Stimulated activated CD8-positive, alpha-beta memory T cell treated with anti-CD3 and anti-CD28 coated beads, Interleukin-7, amount 100 ng/mL, for 48 hours (primary cell): ENCODE measurements at places on chromosomes 3 and 15.
A peak's percentile ranks its signal among the peaks of the same experiment; 100 is the strongest.

DNA sequence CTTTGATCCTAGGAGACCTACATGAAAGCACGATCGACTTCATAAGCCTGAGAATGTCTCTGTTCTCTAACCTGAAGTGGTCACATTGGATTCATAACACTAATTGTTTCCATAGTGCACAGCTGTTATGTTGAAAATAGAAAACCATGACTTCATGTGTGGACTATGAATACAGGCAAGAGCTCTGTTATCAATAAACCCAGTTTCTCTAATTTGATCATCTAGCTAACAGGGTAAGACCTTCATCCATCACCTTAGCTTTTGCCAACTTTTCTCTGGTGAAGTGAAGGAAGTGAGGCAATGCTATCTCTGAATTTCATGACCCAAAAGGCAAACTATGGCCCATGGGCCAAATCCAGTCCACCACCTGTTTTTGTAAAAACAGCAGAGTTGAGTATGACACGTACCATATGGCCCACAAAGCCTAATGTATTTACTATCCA, 27.2 kb downstream of the ABI3BP start:
- no peak for DNase-seq

DNA sequence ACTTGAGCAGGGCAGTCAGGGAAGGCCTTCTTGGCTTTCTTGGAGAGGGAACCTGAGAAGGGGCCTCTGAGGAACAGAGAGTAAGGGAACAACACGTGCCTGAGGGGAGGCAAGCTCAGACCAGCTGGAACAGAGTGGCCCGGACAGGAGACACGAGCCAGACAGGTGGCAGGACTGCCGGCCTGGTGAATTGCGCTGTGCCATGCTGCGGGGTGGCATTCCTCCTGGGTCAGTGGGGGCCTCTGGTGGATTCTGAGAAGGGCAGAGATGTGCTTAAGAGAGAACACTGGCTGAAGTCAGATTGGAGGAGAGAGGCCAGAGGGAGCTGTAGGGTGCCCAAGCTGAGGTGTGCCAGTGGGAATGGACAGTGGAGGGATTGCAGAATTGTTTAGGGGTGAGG, 4.9 kb downstream of the CHAC1 start:
- DNase-seq = no peak

DNA sequence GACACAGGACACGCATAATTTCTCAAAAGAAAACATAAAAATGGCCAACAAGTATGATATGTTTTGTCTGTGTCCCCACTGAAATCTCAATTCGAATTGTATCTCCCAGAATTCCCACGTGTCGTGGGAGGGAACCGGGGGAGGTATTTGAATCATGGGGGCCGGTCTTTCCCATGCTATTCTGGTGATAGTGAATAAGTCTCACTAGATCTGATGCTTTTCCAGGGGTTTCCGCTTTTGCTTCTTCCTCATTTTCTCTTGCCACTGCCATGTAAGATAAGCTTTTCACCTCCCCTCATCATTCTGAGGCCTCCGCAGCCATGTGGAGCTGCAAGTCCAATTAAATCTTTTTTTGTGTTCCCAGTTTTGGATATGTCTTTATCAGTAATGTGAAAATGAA, 12.1 kb upstream of the POU1F1 start:
- no peak for DNase-seq

DNA sequence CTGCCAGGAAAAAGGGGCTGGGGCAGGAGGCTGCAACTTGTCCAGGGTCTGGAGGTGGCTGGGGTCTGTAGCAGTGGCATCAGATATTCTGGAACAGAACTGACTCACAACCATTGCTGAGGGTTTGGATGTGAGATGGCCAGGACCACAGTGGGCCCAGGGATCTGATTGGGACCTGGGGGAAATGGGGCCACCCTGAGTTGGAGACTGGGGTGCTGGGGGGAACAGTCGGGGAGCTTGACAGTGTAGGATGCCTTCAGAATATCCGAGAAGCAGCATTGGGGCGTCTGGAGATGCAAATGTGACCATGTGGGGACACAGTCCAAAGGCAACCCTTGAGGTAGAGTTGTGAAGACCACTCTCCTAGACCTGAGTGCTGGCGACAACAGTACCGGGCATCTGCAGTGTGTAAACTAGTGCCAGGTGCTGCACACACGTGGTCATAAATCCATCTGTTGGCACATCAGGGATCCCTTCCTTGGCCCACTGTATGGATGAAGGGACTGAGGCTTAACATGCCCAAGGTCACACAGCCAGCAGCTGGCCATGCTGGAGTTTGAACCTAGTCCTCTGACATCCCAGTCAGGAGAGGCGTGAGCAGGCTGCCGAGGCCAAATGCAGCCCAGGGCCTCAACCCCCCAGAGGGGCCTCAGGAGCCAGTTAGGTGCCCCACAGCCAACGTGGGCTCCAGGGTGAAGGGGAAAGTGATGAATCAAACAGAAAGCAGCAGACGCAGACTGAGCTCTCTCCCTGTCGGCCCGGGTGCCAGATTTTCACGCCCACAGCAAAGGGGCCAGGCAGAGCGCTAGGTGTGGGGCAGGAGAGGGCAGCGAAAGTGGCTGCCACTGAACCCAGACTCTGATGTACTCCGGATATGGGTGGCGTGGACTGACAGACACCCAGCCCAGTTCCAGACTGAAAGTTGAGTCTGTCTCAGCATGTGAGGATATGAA, 18.8 kb downstream of the HEMK1 start:
- peak; percentile 76 for DNase-seq

GRCh38 chr3:190575437-190576185, 61.7 kb downstream of the IL1RAP start:
- DNase-seq = no peak

DNA sequence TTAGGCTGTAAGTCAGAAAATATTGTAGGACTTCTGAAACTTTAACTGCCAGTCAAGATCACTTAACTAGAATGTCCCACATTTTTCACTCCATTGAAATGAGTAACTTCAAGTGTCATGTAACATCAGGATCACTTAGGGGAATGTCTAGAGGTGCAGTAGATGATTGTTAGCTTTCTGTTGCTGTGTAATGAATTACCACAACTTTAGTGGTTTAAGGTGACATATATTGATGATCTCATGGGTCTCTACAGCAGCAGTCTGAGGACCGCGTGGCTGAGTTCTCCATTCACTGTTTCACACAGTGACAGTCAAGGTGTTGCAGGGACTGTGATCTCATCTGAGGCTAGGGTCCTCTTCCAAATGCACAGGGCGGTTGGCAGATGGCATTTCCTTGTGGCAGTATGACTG, 82.7 kb downstream of the SLC25A26 start:
- peak; percentile 40 for DNase-seq

DNA sequence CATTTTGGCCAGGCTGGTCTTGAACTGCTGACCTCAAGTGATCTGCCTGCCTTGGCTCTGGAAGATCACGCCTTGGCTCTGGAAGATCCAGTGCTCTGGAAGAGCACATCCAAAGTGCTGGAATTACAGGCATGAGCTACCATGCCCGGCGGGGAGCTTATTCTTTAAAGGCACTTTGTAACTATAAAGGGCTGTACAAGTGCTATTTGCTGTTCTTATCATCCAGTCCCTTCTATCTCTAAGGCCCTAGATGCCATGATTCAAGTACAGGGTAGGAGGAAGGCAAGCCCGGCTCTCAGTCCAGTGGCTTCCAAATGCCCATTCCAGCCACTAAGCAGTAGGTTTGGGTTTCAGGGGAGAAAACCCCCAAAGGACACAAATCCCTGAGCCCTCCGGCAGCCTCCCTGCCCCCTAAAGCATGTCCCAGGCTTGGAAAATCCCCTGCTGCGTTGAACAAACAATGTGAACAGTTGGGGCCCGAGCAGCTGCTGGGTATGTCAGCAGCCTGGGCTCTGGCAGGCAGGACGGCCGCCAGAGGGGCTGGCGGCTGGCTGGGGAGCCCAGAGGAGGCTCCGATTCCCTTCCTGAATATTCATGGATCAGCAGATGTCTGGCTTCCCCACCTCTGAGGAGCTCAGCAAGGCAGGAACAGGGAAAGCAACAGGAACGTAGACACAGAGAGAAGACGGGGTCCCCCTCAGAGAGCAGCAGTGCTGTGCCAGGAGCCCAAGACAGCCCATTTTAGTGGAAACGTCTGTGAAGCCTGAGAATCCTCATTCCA, 7.7 kb downstream of the IGDCC4 start:
- DNase-seq = no peak

GRCh38 chr3:127754411-127755304, 67.7 kb downstream of the MGLL start:
- DNase-seq = peak; percentile 31

DNA sequence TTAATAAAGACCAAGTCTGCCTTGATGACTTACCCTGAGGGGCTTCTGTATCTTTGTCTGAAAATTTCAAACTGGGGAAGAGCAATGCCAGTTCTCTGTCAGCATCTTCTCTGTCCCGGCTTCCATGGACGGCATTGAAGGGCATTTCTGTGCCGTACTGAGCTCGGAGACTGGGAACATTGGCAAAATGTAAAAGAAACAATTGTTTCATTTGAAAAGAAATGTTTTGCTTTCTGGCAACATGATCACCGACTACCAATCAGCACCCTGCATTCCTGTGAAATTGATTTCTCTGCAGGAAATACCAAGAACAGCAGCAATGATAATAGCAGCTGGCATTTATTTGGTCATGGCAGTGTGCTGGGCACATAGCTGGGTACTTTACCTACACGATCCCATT, 26.2 kb downstream of the NME9 start:
- DNase-seq = no peak

- DNase-seq = no peak
Measured at GRCh38 chr3:108528459-108529252, 18.3 kb upstream of the MYH15 start.

DNA sequence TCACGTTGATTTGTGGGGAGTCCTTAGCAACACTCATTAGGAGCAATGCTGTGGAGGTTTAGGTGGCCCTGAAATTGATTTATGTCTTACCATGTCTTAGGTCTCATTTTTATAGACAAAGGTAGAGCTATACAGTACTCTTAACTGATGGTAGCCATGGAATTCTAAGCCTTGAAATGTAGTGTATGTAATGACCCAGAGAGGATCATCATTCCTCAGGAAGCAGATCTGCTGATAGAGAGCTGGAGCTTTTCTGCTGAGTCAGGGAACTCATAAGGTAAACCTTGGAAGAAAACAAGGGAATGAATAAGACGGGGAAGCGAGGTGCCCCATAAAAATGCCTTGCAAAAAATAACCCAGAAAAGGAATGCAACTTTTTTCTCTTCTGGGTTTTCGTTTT, 34.0 kb upstream of the ZNF639 start:
- DNase-seq = no peak

GRCh38 chr15:68330901-68331300, 53.4 kb downstream of the FEM1B start:
- no peak for DNase-seq

GRCh38 chr3:55701997-55702396, 214.9 kb upstream of the WNT5A start:
- no peak for DNase-seq

DNA sequence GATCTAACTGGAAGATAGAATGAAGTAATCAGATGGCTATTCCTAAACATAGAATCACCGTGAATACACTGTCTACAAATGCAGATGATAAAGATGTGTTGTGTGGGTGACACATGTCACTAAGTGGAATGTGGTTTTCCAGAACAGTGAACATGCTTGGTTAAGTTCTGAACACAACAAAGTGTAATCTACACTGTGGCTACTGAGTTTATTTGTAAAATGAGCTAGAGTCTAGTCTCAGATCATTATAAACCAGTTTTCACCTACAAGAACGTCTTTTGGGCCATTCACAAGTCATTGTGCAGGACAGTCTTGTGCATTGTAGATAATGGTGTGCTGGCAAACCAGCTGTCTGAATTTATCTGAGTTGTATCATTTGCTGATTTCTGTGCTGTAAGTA, 35.3 kb downstream of the OXNAD1 start:
- DNase-seq = no peak

DNA sequence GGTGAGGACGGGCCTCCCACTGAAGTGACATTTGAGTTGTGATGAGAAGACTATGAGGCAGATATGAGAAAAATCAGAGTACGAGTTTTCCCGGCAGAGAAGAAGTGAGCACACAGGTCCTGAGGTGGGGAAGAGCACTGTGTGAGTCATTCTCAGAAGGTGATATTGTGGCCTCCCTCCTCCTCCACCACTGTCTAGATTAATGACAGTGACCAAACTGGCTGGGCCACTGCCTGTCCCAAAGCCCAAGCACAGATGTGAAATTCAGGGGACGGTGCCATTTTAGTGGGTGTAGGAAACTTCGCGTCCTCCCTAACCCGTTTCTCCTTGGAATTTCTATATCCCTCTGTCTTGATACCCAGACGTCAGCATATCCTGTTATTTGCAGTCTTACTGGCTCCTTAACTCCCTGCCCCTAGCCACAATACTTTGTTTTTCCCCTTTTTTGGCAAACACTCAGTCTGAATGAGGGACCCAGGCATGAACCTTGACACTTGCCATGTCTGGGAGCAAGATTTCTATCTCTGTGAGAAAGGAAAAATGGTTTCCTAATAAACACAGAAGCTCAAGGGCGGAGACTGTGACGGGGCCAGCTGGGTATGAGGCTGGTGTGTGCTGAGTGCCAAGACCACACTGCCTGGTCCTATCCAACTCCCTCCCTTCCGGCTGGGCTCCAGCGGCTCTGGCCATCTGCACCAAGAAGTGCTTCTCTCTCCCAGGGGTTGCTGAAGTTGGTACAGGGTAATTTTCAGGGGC, 15.2 kb downstream of the PRICKLE2 start:
- DNase-seq = no peak

DNA sequence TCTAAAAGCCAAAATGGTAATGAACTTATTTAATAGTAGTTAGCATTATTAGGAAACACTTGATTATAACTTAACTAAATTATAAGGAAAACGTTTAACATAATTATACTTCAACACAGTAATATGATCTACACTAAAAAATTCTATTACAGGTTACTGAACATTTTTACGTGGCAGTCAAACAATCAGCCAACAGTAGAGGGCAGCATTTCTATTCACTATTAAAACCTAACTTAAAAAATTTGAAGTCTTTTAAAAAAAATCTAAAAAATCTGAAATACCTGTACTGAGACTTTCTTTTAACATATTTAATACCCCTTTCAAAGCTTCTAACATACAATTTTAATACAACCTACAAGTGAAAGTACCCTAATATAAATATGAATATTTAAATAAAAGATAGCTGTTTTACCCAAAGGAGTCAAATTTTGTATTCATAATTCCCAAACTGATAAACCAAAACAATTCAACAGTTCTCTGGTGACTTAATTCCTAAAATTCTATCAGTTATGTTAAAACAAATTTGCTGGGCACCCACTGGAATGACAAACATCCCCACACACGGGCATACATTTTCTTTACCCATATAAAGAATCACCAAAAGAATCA, 41.5 kb downstream of the DLG1 start:
- no peak for DNase-seq

DNA sequence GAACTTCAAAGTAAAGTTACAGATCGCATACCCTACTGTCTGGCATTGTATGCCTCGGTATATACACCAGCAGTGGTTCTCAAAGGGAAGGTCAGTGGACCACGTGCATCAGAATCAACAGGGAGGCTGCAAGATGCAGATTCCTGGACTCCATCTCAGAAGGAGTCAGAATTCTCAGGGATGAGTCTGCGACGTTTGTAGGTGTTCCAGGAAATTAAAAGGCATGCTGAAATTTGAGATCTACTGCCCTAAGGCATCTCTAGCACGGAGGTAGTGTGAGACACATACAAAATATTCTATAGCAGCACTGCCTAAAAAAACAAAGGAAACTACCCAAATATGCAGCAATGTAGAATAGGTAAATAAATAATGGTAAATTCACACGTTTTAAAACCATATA, 136.8 kb upstream of the BNIP2 start:
- no peak for DNase-seq

- no peak for DNase-seq
Measured at GRCh38 chr15:63111481-63111880, 10.2 kb upstream of the LACTB start.
